ENCODE measurements at places on chromosomes 3 and 15.

- DNase-seq: no peak
Observed at GRCh38 chr3:174440253-174440701, 418.9 kb upstream of the NAALADL2 start.

DNA sequence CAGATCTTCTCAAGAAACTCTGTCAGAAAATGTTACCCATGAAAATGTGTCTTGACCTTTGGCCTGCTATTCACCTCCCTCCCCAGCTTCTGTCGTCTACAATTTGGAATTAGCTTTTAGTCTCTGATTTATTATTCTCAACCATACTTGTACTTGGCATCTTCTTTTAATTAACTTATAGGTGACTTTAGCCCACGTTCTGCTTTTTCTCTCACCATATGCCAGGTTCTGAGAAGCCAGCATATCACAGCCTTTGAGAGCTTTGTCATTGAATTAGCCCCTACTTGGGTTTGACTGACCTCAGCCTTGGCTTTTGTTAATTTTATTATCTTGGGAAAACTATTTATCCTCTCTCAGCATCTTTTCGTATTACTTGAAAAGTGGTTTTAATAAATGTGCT is 355.9 kb downstream of the OXSM start:
- no peak for DNase-seq

GRCh38 chr3:66253790-66254620 is 33.2 kb downstream of the SLC25A26 start:
- peak; percentile 44 for DNase-seq

GRCh38 chr3:65848024-65848423 is 190.7 kb downstream of the MAGI1 start:
- peak; percentile 14 for DNase-seq

GRCh38 chr15:59371458-59372351 is 966 bp downstream of the MYO1E start:
- DNase-seq: peak; percentile 50

DNA sequence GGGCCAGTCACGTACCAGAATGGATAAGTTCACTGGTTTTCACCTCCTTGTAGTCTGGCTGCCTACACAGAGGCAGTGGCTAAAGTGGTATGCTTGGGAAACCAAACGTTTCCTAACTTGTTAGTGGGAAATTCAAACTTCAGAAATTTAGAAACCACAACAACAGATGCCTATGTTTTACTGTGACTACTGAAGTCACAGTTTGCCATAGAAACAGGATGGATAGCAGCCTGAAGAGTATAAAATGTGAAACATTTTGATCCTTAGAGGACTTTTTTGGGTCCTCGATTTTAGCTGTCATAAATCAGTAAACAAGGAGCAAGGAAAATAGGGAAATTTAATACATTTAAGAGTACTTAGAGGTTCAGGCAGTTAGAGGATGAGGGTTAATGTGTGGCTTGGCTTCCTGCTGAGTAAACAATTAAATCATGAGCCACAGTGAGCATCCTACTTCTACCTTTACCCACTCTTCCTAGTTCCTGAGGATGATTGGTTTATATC is 48.6 kb downstream of the CMSS1 start:
- peak; percentile 88 for DNase-seq

DNA sequence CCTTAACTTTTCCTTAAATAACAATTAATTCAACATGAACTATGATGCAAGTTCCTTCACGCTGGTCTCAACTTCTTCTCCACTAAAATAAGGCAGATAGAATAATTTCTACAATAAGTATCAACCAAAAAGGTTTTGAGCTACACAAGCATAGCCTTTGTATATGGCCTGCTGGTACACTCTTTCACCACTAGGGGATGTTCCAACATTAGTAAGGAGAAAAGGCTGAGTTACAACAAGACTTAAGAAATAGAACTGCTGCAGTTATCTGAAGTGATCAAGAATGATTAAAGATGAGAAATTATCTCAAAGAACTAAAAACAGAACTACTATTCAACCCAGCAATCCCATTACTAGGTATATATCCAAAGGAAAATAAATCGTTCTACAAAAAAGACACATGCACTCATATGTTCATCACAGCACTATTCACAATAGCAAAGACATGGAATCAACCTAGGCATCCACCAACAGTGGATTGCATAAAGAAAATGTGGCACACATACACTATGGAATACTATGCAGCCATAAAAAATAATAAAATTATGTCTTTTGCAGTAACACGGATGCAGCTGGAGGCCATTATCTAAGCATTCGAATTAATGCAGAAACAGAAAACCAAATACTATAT is 14.4 kb downstream of the ATP13A3 start:
- peak; percentile 75 for DNase-seq

DNA sequence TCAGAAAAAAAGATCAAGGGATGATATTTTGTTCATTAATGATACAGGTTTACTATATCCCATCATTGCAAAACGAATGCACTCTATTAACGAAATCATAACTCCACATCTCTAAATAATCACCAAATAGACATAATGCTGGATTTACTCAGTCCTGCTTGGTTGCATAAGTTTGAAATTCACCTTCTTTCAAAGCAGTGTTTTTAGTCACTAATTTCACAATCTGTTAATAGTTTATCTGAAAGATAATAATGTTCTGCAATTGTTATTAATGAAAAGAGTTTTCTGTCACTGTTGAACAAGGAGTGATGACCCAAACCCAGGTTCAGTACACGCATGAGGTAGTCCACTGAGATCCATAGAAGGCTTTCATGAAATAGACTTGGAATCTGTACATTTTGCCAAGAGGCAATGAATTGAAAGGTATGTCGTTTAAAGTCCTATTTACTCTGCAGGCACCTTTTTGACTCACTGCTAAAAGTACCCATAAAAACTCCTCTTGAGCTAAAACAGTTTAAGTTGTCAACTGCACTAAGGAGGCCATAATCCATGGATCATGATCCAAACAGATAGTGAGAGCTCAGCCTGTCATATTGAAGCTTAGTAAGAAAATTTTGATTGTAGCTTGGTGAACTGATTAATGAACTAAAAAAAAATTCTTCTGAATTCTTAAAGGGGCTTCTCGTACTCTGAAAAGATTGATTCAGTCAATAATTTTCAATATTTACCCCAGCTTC is 75.6 kb upstream of the MBNL1 start:
- no peak for DNase-seq

All from EH (cell line).